A549 treated with ZK216348 at 1 μM for 4 hours (cell line): ENCODE measurements at places on chromosomes 6 and 20. TPM values are rescaled to one million over a fixed set of nuclear protein-coding genes. Genes with fewer than 3 reads are reported as not detected.

WFDC12 gene
- total RNA-seq, result not detected in 5 replicates

AP5S1 gene
- total RNA-seq, result 13.5 to 20.8 TPM (median 17.2 TPM) in 5 replicates

TMC2 gene
- not detected in 5 replicates for total RNA-seq

TP53TG5 gene
- total RNA-seq, result not detected in 5 replicates
